ENCODE measurements at places on chromosomes 12 and 14.

DNA sequence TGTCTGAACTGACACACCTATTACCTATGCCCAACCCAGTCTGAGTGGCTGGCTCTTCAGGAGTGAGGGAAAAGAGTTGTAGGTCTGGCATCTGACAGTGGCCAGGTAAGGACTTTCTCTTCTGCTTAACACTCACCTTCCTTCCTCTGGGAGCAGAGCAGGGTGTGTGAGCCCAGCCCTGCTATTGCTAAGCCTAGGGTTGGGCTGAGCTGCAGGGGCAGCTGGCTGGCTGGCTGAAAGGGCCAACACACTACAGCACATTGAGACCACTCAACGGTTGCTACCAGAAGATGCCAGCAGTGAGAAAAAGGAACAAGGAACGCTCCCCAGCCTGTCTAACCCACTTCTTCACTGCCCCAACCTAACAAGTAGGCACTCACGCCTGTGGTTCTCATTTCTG is 201.2 kb downstream of the DPF3 start:
- DNase-seq, result no peak

GRCh38 chr14:102690509-102691286 is 86.6 kb upstream of the TRAF3 start:
- no peak for DNase-seq

- DNase-seq, result no peak
These were observed 129.5 kb downstream of the STXBP6 start for GRCh38 chr14:24920265-24921075.

DNA sequence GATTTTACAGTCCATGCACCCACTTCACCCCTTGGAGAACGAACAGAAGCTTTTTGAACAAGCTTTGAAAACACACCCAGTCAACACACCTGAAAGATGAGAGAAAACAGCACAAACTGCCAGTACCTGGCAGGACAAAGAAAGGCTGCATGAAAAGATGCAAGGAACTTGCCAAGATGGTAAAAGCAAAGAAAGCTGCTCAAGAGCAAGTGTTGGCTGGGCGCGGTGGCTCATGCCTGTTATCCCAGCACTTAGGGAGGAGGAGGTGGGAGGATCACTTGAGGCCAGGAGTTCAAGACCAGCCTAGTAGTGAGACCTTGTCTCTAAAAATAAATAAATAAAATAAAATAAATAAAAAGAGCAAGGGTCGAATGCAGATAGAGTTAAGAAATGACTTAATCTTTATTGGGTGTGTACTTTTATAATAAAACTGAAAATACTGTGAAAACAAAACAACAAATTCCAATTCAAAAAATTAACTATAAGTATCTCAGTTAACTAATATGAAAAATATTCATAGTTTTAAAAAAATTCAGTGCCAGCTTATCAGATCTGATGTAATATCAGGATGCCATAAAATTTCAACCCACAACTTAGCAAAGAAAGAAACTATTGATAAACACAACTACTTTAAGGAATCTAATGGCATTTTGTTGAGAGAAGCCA is 59.2 kb downstream of the HECTD4 start:
- peak; percentile 8 for DNase-seq

GRCh38 chr14:102363182-102363943 is 622 bp downstream of the TECPR2 start:
- peak; percentile 16 for DNase-seq

DNA sequence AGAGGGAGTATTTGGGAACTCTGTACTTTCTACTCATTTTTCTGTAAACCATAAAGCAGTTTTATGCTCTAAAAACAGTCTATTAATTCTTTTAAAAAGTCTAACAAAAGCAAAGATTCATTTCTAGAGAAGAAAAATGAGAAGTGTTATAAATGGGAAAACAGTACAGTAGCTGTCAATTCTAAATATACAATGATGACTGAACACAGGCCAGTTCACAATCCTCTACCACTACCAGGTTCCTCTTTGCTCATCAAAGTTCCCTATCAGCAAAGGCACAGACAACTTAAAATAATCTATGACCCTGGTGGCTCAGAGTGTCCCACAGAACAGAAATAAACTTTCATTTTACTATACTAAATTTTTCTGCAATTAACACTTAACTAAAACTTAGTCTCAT is 12.5 kb downstream of the NAA25 start:
- DNase-seq, result no peak

DNA sequence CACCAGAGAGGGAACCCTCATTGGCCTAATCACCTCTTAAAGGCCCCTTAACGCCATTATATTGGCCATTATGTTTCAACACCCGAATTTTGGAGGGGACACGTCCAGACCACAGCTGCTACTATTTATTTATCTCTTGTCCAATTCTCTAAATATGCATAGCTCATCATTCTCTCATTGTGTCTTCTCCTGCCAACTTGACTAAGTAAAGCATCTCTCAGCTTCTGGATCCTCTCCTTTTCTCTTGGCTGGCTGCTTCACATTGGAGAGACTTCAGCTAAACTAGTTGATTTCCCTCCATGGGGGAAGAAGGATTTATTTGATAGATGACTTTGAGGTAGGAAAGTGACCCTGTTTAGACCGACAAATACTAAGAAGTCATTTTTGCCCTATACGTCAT is 120.4 kb upstream of the KRR1 start:
- no peak for DNase-seq

DNA sequence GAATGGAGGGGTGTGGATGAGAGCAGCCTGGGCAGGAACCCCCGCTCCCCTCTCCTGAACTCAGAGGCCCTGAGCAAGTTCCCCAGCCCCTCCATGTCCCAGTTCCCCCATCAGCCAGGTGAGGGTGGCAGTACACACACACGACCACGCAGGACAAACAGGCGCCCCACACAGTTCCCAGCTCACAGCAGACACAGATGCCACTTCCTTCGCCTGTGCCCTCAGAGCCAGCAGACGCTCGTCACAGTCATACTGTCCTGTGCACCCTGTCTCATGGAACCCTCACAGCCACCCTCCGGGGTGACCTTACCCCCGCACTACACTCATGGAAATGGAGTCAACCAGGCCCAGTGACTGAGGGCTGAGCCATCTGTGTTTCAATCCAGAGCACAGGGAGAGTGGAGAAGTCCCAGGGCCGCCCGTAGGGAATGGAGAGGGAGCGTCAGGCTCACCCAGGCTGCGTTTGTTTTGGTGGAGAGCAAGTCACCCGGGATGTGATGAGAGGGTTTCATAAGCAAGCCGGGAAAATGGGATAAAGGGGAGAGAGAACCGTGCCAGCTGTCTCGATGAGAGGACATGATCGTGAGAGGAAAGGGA is 47.5 kb upstream of the DYNC1H1 start:
- no peak for DNase-seq

DNA sequence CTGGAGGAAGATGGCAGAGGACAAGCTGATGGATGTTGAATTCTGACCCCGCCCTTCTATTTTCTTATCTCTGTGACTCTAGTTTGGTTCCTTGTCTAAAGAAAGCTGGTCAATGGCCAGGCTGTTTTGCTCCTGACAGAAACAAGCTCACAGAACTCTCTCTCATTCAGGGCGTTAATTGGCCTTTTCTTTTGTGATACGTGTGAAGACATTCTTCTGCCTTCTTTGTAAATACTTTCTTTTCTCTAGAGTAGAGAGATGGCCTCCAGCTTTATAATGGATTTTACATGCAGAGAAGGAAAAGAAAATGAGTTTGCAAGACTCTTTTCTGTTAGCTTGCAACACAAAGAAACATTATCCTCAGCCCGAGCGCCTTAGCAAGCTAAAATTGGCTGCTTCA is 492.2 kb upstream of the CCDC196 start:
- no peak for DNase-seq

DNA sequence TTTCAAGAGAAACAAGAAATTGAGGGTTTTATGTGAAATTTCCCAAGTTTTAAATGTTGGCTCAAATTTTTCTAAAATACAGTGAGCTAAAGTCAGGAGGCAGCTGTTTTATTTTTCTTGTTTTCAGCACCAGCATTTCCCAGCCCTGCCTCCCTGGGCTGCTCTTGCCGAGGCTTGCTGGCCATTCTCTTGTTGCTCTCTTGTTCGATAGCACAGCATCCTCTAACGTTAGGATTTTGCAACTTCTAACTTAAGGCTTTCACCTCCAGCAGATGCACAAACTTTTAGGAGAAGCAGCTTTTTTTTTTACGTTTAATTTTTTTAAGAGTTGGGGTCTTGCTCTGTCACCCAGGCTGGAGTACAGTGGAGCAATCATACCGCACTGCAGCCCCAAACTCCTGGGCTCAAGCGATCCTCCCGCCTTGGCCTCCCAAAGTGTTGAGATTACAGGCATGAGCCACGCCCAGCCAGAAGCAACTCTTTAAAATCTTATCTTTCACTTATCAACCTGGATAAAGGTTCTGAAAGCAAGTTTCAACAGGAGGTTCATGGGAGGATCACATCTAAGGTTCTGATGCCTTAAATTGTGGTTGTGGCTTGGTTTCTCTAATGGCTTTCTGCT is 40.2 kb downstream of the B4GALNT3 start:
- DNase-seq, result no peak

- no peak for DNase-seq
These were observed 24.2 kb upstream of the AMN start for GRCh38 chr14:102898298-102898697.

DNA sequence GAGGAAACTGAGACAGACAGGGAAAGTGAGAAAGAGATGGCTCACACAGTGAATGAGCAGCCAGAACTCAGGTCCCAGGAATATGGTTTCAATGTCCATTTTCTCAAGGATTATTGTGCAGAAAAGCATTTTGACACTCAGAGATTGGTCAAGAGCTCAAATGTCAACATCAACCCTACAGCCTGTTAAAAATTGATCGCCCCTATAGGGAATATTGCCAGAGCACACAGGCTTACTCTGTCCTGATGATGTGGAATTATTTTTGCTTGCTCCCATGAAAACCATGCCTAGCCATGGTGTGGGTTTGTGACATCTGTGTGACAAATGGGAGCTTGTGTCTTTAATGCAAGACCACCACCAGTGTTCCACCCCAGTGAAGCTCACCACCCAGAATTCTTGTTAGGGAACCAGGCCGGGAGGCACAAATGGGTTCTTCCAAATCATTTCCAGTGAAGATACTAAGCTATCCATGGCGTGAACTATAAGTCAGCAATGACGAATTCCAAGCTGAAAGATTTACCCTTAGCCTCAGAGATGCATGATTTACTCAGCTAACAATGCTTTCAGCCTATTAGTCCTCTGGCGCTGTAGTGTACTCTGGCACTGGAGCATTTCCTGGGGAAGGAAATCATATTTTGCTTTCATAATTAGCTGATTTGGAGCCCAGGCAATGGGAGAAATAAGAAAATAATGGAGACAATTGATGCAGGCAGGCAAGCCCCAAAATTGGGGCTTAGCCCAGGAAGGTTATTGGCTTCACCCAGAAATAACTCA is 1188.2 kb upstream of the TMEM132C start:
- DNase-seq, result no peak

DNA sequence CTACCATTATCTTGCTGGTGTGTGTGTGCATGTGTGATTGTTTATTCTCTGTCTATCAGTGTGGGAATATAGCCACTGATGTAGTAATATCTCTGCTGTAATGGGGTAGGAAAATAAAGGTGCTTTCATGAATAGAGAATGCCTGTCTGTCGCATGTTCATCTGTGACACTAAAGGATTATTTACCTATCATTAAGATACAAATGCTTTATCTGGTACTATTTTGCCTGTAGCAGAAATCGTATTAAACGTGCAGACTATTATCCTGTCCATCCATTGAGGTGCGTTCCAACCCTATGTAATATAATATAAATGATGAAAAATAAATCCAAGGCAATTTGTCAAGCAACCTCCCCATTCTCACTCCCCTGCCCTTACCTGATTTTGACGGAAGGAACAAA is 1215.1 kb downstream of the BCL11B start:
- DNase-seq, result no peak

GRCh38 chr12:11825278-11825677 is 175.8 kb downstream of the ETV6 start:
- DNase-seq, result no peak

DNA sequence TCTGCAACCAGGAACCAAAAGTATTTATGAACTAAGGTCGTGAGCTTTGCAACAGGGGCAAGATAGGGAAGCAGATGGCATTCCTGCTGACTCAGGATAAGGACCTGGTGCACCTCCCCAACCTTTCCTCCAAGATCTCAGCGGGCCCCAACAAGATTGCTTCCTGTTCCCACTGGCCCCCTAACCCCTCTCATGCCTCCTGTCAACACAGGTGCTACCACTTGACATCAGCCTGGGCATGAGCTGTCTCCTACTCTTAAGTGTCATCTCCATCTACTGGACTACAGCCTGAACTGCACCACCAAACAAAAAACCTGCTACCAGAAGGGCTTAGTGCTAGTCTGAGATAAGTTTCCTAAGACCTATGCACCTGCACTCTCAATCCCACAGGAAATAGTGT is 32.7 kb downstream of the MED6 start:
- DNase-seq, result peak; percentile 46

GRCh38 chr12:1880153-1880845 is 38.2 kb downstream of the CACNA2D4 start:
- DNase-seq, result no peak

- DNase-seq, result no peak
These were observed 246.2 kb downstream of the C12orf42 start for GRCh38 chr12:103249607-103250006.
